ENCODE measurements at places on chromosomes 2 and 18. TPM values are rescaled to one million over a fixed set of nuclear protein-coding genes. Genes with fewer than 3 reads are reported as not detected.

DNA sequence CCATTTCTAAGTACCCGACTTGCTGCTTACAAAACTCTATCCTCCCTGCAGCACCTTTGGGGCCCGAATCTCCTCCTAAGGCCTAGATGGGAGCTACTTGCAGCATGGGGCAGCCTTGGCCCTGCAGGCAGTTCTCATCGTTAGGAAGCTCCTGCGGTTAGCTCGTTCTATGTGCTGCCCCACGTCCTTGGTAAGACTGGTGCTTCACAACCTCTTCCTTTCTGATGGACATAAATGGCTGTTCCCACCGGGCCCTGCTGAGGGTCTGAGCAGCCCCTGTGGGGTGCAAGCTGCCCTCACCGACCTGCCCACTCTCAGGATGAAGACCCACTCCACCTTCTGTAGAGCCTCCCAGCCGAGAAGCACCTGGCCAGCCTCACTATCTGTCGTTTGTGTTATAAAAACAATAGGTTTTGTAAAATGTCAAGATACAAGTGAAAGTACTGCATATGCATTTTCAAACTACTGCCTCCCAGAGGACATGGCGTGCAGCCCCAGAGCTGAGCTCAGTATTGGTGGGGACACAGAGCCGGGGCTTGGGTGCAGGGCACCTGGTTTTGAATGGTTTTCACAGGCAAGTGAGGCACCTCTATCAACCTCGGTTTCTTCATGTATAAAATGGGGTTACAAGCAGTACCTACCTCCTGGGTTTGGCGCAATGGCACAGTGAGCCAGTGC, 19.4 kb downstream of the OTOF start:
- no peak for DNase-seq

DNA sequence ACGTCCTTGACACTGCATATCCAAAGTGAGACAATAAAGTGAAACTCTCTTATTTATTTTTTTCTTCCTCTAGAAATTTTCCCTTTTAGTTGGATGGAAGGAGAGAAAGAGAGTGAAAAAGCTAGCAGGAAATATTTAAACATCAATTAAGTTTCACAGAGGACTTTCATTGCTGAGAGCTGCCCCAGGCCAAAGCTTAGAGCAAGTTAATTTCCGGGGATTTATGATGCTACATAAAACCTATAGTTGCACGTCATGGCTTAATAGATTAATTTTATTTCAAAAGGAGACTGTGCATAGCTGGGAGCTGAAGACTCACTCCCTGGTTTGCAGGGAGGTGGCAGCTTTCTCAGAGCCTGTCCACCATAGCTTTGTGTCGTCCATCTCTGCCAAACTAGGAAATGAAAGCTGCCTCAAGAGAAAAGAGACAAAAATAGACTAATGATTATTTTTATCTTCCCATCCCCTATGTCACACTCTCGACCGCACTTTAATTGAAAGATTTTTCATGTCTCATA, 323.3 kb upstream of the RAB6C start:
- DNase-seq: no peak

- peak; percentile 54 for DNase-seq
Observed at GRCh38 chr2:229282758-229283546, 11.9 kb upstream of the PID1 start.

DNA sequence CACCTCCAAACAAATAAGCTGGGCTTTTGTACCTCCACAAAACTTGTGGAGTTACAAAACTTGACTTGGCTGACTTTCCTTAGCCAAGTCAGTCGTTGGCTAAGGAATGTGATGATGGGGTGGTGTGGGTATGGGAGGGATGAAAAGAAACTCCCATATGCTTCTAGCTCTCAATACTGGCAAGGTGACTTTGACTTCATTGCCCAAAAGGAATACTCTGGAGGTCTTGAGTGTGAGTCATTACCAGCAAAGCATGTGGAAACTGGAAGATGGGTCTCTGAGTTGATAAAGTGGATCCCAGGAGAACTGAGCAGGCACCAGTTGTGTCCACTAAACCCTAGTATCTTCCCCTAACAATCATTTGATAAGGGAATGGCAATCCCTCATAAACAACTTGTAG, 226.7 kb downstream of the GULP1 start:
- DNase-seq: peak; percentile 74

DNA sequence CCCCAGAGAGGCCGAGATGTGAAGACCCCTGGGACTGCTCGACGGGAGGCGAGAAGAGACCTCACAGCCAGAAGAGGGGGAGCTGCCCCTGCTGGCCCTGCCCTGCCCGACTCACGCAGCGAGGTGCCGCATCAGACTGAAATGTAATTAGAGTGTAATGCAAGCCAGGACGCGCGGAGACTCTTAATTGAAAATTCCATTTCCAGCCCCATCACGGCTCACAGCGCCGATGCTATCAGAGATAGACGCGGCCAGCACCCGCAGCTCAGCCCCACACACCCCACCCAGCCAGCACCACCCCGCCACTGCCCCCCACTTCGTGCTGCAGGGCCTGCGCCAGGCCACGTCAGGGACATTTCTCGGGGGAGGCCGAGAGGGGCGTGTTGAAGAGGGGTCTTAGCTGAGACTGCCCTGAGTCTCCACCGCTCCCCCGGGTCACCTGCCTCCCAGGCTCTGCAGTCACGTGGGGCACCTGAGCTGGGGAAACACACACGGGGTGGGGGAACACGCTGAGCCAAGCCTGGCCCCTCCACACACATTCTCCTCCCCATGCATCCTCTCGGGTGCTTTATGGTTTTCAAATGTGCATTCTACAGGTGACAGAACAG, 78.1 kb downstream of the TEX51 start:
- no peak for DNase-seq

- DNase-seq: no peak
Observed at GRCh38 chr2:122737429-122738077, 982.1 kb downstream of the TSN start.

DNA sequence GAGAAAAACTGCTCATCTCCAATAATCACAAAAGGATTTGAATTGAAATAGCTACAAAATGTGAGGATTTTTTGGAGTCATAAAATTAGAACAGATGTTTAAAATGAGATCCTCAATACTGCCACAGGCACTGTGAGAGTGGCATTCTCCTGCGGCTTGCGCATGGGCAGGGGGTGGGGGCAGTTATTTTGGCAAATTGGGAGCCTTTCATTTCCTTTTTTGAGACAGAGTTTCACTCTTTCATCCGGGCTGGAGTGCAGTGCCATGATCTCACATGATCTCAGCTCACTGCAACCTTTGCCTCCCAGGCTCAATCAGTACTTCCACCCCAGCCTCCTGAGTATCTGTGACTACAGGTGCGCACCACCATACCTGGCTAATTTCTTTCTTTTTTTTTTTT, 42.4 kb downstream of the POMC start:
- DNase-seq: no peak

SCG2 gene
- 0.14 TPM for total RNA-seq

EHBP1 gene
- total RNA-seq: 59.1 TPM

ST8SIA3 gene
- not detected for total RNA-seq

SMYD1 gene
- not detected for total RNA-seq
